ENCODE measurements at places on chromosomes 4 and X. TPM values are rescaled to one million over a fixed set of nuclear protein-coding genes. Genes with fewer than 3 reads are reported as not detected.

DNA sequence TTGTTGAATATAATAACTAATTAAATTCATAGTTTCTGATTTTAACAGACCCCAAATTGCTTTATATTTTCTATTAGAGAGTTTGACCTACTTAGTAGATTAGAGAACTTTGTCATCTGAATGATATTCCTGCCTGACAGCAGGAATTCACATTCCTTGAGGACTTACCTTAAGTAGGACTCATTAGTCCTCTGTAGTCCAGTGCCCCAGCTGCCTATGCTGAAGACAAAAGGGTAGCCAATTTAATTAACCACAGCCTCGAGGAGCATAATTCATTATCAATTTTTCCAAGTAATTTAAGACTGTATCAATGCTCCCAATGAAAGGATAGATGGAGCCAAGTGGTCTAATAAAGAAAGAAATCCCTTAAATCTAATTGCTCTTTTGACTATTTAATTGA lies 1405.0 kb upstream of the IGFBP7 start:
- DNase-seq: no peak

- DNase-seq: no peak
Observed at GRCh38 chr4:141567326-141567915, 69.0 kb upstream of the IL15 start.

FMR1NB gene
- polyA plus RNA-seq: 77.8 TPM

DNA sequence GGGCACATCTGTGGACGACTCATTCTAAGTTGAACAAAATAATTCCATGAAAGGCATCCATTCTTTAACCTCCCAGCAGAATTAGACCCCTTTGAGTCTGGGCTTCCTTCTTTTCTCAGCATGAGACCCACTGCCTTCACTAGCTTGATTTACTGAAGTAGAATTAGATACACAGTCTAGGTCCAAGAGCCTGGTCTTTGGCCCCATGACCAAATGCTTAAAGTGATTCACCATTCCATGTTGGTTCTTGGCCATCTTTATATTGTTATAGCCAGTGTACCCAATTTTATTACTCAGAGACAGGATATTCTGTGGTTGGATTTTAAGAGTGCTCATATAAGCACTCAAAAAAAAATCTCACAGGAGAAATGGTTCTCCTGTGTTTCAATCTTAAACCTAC lies 155.3 kb upstream of the GPC4 start:
- DNase-seq: no peak

GRCh38 chrX:149641432-149641831 lies 9.8 kb upstream of the TMEM185A start:
- DNase-seq: no peak

GRCh38 chr4:181682367-181683047 lies 560.7 kb upstream of the TENM3 start:
- no peak for DNase-seq

SCML1 gene
- 49.8 TPM for polyA plus RNA-seq
